ENCODE measurements at places on chromosomes 11 and 22.

DNA sequence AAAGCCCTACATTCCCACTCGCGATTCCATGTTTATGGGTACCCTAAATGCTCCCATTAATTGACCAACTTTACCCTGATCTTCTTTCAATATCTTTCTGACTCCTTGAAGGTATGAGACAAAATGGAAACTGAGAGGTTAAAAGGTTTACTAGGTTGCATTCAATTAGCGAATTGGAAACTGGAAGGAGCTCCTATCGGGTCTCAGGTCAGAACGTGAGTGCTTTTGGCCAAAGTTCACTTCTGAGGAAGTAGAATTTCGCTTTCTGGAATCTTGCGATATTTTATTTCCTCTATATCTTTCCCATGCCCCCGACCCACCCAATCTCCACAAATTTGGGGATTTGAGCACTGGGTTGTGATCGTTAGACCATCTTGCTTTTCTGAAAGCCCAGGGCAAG is 2.6 kb downstream of the EHF start:
- DNase-seq, result no peak

- DNase-seq, result no peak
Observed at GRCh38 chr11:83641511-83641910, 355.3 kb upstream of the CCDC90B start.

DNA sequence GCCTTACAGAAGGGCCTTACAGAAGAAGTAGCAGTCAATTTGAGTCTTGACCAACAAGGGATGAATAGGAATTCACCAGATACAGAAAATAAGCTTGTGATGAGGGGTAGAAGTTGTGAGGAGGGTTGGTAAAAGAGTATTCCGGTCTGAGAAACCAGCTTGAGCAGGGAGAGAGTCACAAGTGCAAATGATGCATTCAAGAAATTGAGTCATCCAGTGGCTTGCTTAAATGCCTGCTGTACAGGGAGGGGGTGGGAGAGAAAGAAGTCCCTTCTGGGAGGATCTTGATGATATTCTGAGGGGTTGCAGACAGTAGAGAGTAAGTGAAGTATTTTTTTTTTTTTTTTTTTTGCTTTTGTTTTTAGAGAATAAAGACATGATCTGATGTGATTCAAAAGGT is 9.2 kb downstream of the CCKBR start:
- DNase-seq, result no peak

DNA sequence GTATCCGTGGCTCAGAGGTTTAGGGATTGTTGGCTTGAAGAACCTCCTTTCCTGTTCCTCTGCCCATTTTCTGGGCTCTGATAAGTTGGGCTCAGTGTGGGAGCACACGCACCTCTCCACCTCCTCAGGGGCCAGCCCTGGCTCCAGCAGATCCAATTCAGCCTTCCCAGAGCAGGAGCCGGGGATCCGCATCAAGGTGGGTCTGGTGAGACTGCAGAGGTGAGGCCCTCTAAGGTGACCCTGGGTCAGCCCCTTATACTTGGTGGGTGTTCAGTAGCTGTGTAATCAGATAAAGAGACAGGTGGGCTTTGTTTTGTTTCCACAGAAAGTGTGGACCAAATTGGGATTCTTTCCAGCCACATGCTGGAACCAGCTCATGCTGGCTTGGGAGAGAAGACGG is 1466.0 kb downstream of the TBC1D22A start:
- DNase-seq, result no peak

- DNase-seq, result no peak
Observed at GRCh38 chr11:23320131-23320530, 459.9 kb upstream of the CCDC179 start.

DNA sequence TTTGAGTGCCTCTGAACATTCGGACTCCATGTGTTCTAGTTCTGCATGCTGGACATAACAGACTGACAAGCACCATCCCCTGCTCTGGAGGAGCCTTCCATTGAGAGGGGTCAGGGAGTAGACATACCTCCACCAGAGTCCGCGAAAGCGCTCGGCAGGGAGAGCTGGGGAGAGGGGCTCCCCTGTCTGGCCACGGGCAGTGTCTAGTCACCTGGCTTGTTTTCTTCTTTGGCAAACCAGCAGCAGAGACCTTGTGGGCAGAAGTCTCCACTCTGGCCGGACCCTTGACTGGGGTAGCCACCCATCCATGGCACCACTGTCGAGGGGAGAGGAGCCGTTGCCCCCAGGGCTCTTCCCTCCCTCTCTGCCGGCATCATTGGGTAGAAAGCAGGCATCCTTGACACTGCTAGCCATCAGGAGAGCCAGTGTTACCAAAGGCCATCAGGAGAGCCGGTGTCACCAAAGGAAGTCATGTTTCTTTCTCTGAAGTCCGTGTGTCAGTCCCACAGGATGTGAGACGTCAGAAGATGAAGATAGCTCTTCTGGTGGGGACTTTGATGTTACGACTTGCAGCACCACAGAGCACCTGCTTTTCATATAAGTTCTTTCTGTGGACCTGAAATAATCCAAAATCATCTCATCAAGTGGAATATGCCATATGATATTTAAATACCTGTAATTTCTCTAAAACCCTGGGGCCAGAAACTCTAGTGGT is 305.6 kb downstream of the TBC1D22A start:
- no peak for DNase-seq

Data from left colon (tissue), 2 donors.